GM23338 (cell line): ENCODE measurements at places on chromosomes 12 and 14.

DNA sequence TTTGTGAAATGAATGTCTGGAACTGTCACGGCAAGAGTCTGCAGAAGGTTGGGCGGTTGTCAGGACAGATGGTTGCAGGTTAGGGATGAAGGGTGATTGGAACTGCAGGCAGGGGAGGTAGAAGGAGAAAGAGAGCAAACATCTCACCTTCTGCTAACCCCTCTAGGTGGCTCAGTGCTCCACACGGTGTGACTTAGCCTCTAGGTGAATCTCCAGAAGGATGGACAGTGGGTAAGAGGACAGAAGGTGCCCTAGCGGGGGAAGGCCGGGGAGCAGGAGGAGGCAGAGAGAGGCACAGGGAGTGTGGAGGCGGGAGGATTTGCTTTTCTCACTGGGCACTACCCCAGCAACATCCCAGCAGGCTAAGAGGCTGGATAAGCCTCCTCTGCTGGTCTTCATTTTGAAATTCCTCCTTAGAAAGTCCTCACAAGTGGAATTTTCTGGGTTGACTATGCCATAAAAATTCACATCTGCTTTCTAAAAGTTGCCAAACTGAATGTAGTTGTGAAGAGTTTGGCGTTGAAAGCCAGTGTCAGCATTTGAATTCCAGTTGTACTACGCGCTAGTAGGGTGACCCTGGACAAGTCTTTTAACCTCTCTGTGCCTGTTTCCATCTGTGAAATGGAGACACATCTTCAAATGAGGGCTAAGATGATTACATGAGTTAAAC, 10.7 kb upstream of the GPR68 start:
- no peak overlapping the region for H3K4me3 ChIP-seq
- no peak for DNase-seq
- H3K36me3 ChIP-seq = no peaks in the 10 kb centered on the region

DNA sequence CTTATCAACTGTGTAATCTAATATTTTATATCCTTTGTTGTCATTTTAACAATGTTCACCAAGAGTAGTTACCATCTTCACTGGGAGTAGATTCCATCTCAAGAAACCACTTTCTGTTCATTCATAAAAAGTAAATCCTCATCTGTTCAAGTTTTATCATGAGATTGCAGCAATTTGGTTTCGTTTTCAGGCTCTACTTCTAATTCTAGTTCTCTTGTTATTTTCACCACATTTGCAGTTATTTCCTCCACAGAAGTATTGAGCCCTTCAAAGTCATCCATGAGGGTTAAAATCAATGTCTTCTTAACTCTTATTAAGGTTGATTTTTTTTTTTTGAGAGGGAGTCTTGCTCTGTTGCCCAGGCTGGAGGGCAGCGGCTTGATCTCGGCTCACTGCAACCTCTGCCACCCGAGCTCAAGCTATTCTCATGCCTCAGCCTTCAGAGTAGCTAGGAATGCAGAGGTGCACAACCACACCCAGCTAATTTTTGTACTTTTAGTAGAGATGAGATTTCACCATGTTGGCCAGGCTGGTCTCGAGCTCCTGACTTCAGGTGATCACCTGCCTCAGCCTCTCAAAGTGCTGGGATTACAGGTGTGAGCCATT, 276.6 kb downstream of the ACSS3 start:
- H3K27ac ChIP-seq = no peak overlapping the region
- no peaks in the 10 kb centered on the region for H3K27me3 ChIP-seq
- no peak overlapping the region for H3K4me3 ChIP-seq
- no peaks in the 10 kb centered on the region for H3K4me1 ChIP-seq
- H3K36me3 ChIP-seq = no peaks in the 10 kb centered on the region

DNA sequence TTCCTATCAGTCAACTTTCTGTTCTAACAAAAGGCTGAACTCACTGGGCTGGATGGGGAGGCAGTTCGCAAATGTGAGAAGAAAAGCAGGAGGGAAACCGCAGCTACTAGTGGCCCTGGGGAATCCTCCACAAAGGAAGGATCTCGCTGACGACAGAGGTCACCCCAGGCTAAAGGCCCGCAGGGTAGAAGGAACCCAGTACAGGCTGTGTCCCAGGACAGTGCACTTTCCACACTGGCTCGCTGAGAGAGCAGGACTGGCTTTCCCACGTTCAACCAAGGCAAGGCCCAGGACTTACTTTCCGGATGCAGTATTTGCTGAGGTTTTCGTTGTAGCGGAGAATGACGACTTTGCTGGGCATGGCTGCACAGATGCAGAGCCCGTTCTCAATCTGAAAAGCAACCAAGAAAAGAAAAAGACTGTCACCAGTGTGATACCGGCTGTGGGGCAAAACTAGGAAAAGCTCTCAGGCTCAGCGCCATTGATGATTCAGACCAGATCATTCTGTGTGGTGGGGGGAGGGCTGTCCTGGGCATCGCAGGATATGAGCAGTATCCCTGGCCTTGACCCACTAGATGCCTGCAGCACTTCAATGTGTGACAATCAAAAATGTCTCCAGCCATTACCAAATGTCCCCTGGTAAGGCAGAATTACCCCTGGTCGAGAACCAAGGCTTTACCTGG, 36.3 kb downstream of the PRKAB1 start:
- no peak for DNase-seq
- H3K4me1 ChIP-seq = no peaks in the 10 kb centered on the region
- no peak overlapping the region for H3K4me3 ChIP-seq
- H3K27ac ChIP-seq = no peak overlapping the region
- H3K36me3 ChIP-seq = peaks cover 20% of the 10 kb centered on the region

DNA sequence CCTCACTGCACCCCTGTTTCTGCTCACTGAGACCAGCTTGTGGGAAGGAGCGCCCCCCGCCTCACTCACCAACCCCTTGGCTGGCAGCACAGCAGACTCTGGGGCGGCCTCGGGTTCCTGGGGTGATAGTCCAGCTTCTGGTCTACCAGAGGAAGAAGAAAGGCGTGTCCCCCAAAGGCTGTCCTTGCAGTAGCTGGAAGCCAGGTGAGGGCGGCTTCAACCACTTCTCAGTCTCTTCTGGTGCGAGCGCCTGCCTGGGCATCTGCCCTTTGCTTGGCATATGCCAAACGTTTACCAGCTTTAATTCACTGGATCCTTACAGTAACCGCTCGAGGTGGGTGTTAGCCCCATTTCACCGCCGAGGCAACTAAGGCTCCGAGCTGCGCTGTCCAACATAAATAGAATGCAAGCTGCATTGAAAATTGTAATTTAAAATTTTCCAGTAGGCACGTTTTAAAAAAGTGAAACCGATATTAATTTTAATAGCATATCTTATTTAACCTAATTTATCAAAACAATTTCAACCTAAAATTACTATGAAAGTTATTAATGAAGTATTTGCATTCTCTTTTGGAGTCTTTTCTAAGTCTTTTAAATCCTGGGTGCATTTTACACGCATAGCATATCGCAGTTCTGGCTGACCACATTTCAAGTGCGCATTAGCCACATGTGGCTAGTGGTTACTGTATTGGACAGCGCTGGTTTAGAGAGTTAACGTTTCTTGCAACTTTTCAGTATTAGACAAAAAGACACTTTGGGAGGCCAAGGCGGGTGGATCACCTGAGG, 872 bp downstream of the FAM177A1 start:
- H3K36me3 ChIP-seq = no peaks in the 10 kb centered on the region
- peaks cover 7% of the 10 kb centered on the region for H3K4me1 ChIP-seq
- no peaks in the 10 kb centered on the region for H3K27me3 ChIP-seq
- peak overlapping the region; percentile 87 for H3K4me3 ChIP-seq
- peak overlapping the region; percentile 98 for H3K27ac ChIP-seq

GRCh38 chr12:112389228-112389627, 7.0 kb upstream of the HECTD4 start:
- H3K27me3 ChIP-seq = peaks cover 5% of the 10 kb centered on the region; the same call in 1 of the 2 replicates
- DNase-seq = no peak
- peaks cover 6% of the 10 kb centered on the region; the same call in 1 of the 2 replicates for H3K4me1 ChIP-seq
- H3K4me3 ChIP-seq = no peak overlapping the region
- no peaks in the 10 kb centered on the region for H3K36me3 ChIP-seq

- no peak overlapping the region for H3K4me3 ChIP-seq
- no peaks in the 10 kb centered on the region for H3K4me1 ChIP-seq
- H3K27me3 ChIP-seq = no peaks in the 10 kb centered on the region
- H3K27ac ChIP-seq = no peak overlapping the region
These were observed 32.2 kb upstream of the NUBPL start for GRCh38 chr14:31529053-31529452.

DNA sequence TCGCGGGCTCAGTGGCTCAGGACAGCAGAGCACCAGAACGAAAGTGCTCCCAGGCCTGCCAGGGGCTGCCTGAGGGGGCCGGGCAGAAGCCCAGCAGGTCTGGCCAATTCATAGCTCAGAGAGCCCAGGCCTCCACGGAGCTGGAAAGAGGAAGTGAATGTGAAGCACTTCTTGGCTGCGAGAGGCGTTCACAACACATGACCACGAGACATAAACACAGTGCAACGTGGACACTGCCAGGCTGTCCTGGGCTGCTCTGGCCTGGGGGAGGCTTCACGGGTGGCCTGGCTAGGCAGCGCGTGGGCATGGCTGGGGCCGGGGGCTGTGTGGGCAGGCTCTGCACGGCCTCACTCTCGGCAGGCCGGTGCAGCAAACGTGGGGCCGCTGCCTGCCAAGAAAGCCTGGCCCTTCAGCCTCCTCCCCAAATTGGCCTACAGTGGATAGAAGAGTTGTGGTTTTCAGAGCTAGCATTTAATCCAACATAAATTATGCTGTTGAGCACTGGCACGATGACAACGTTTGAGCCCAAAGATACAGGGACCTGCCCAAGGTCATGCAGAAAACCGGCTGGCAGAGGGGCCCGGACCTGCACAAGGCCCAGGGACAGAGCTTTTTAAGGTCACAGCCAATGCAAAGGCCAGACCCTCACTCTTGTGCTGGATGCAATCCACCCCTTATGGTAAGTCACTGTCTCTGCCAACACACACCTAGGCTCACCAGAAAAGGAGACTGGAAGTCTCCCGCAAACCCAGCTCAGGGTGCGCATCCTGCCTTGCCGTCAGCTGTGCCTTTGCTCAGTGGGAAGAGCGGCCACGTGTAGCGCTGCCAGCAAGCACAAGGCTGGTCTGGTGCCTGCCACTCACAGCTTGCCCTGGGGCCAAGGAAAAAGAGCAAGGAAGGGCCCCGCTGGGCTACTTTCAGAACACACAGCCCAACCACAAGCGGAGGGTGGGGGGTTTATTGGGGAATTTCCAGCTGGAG, 8.6 kb downstream of the SLC25A29 start:
- no peak overlapping the region for H3K4me3 ChIP-seq
- no peaks in the 10 kb centered on the region for H3K36me3 ChIP-seq
- DNase-seq = no peak
- H3K27ac ChIP-seq = no peak overlapping the region

GRCh38 chr12:39395866-39396265, 47.1 kb downstream of the KIF21A start:
- no peak for DNase-seq
- no peak overlapping the region for H3K4me3 ChIP-seq
- no peaks in the 10 kb centered on the region for H3K27me3 ChIP-seq
- H3K27ac ChIP-seq = no peak overlapping the region
- H3K36me3 ChIP-seq = no peaks in the 10 kb centered on the region

DNA sequence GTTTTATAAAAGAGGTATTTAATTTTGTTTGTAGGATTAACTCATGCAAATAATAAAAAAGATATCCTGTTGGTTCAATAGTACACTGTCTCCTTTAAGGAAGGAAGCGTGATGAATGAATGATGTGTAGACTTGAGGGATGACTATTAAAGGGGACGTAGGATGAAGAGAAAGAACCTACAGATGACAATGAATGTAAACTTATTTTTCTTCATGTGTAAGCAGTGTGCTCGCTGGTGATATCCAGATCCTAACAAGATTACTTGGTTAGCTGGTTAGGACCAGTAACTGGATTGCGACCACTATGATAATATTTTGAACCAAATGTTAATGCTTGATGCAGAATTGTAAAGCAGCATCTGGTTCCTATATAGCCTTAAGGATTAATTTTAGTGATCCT, 2.6 kb downstream of the ARF6 start:
- DNase-seq = no peak
- peaks cover 26% of the 10 kb centered on the region for H3K4me1 ChIP-seq
- peaks cover 4% of the 10 kb centered on the region; the same call in 1 of the 2 replicates for H3K36me3 ChIP-seq
- no peaks in the 10 kb centered on the region for H3K27me3 ChIP-seq

- no peak overlapping the region for H3K27ac ChIP-seq
- no peaks in the 10 kb centered on the region for H3K4me1 ChIP-seq
- no peak for DNase-seq
- H3K27me3 ChIP-seq = 0 out of 2 replicates have a peak, but pooled peaks cover 6% of the 10 kb centered on the region
- H3K36me3 ChIP-seq = no peaks in the 10 kb centered on the region
These were observed 49.5 kb upstream of the DLK1 start for GRCh38 chr14:100677152-100677551.

GRCh38 chr12:27233814-27234213, 10.3 kb upstream of the STK38L start:
- H3K27me3 ChIP-seq = no peaks in the 10 kb centered on the region
- peak; percentile 64 for DNase-seq
- H3K27ac ChIP-seq = no peak overlapping the region
- H3K4me1 ChIP-seq = peaks cover 5% of the 10 kb centered on the region

- no peak for DNase-seq
- H3K4me1 ChIP-seq = no peaks in the 10 kb centered on the region
- H3K27ac ChIP-seq = no peak overlapping the region
- H3K4me3 ChIP-seq = no peak overlapping the region
These were observed 52.0 kb downstream of the PEX5 start for GRCh38 chr12:7241404-7242005.

GRCh38 chr12:89951050-89951693, 242.5 kb upstream of the ATP2B1 start:
- H3K27ac ChIP-seq = no peak overlapping the region
- peaks cover 24% of the 10 kb centered on the region for H3K4me1 ChIP-seq

- no peaks in the 10 kb centered on the region for H3K36me3 ChIP-seq
- H3K27me3 ChIP-seq = no peaks in the 10 kb centered on the region
- no peak for DNase-seq
- no peak overlapping the region for H3K27ac ChIP-seq
These were observed 160.3 kb downstream of the PIWIL1 start for GRCh38 chr12:130497991-130498390.

GRCh38 chr12:89140602-89141238, 211.6 kb downstream of the DUSP6 start:
- H3K4me3 ChIP-seq = no peak overlapping the region
- no peaks in the 10 kb centered on the region for H3K36me3 ChIP-seq
- no peaks in the 10 kb centered on the region for H3K27me3 ChIP-seq
- DNase-seq = no peak

DNA sequence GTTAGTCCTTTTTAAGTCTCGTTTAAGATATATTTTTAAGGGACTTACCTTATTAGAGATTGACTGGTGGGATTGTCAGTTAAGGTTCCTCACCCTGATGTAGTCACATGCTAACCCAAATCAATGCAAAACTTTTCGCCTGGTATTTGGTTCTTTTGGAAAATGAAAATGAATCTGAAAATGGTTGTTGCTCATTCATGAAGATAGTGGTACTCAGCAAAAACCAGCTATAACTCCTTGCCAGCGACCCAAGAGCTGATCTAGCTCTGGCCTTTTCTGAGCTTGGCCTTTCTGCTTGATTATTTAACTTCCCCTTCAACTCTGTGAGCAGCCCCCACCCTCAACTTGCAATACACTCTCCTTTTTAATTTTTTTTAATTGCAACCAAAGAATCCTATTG, 85.0 kb upstream of the GTF2A1 start:
- H3K27me3 ChIP-seq = no peaks in the 10 kb centered on the region
- H3K36me3 ChIP-seq = no peaks in the 10 kb centered on the region
- H3K4me3 ChIP-seq = no peak overlapping the region
- H3K4me1 ChIP-seq = peaks cover 28% of the 10 kb centered on the region

GRCh38 chr14:72876710-72877063, 17.2 kb downstream of the DPF3 start:
- H3K27me3 ChIP-seq = no peaks in the 10 kb centered on the region
- H3K36me3 ChIP-seq = no peaks in the 10 kb centered on the region
- no peak overlapping the region for H3K4me3 ChIP-seq
- peaks cover 14% of the 10 kb centered on the region; the same call in 1 of the 2 replicates for H3K4me1 ChIP-seq
- peak; percentile 65 for DNase-seq

GRCh38 chr12:26402648-26403047, 207.3 kb downstream of the SSPN start:
- H3K4me1 ChIP-seq = no peaks in the 10 kb centered on the region
- H3K27me3 ChIP-seq = no peaks in the 10 kb centered on the region
- peaks cover 3% of the 10 kb centered on the region; the same call in 1 of the 2 replicates for H3K36me3 ChIP-seq
- no peak overlapping the region for H3K27ac ChIP-seq
- no peak overlapping the region for H3K4me3 ChIP-seq
